ENCODE measurements at places on chromosomes 1 and 21.
A peak's percentile ranks its signal among the peaks of the same experiment; 100 is the strongest.

DNA sequence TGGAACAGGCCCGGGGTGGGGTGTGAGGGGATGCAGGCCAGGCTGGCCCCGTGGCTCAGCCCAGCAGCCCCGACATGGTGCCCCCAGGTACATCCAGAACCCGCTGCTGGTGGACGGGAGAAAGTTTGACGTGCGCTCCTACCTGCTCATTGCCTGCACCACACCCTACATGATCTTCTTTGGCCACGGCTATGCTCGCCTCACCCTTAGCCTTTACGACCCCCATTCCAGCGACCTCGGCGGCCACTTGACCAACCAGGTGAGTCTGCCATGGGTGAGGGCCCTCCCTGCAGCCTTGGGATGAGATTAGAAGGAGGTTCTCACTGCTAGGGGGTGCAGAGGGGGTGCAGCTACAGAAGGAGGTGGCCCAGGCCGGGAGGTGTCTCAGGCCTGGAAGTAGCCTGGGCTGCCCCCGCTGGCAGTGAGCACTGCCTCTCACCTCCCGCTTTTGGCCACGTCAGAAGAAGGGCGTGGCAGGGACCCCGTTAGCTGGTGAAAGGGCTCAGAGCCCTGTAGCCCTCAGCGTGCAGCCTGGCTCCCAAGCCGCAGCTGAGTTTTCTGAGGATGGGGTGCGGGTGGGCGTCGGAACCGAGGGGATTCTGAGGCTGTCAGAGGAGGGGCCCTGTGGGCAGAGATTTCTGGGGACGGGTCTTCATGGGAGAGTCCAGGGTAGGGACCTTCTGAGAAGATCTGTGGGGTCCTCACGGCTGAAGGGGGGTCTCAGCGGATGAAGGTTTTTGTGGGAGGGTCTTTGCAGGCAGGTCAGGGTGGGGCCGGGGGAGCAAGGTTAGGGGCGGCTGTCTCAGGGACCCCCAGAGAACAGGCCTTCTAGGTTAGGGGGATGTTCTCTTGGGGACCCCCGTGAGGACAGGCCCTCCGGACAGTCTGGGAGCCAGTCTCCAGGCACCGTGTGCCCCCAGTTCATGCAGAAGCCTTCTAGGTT is 10.4 kb downstream of the TTLL10 start:
- DNase-seq = no peak

- DNase-seq = no peak
Measured at GRCh38 chr1:14696761-14697160, 98.3 kb downstream of the KAZN start.

- DNase-seq = no peak
Measured at GRCh38 chr1:125080077-125080476, 3895.3 kb downstream of the SRGAP2C start.

GRCh38 chr21:26447932-26448475 is 125.1 kb downstream of the CYYR1 start:
- no peak for DNase-seq

GRCh38 chr1:112704934-112705627 is 1.8 kb downstream of the RHOC start:
- DNase-seq = peak; percentile 88

- no peak for DNase-seq
Measured at GRCh38 chr1:54413295-54413694, 7.1 kb upstream of the SSBP3 start.

DNA sequence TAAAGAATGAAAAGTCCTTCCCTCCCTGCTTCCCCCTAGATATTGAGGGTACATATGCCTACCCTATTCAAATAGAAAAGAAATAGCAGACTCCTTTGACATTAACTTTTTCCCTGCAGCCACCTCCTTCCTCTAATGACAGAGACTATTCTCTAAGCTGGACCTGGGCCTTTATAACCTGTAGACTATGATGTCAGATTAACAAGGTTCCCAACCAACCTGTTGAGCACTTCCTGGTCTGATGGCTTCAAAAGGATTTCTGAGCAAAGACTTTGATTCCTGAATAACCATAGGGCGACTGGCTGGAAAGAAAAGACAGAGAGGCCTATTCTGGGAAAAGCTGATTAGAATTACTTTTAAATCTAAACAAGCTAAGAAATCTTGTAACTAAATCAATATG is 18.4 kb upstream of the C1orf216 start:
- no peak for DNase-seq

- no peak for DNase-seq
Measured at GRCh38 chr1:15000671-15001070, 152.9 kb upstream of the TMEM51 start.

- DNase-seq = no peak
Measured at GRCh38 chr1:39105841-39106765, 80.0 kb downstream of the NDUFS5 start.

GRCh38 chr1:226550672-226551041 is 2.1 kb downstream of the STUM start:
- no peak for DNase-seq

All from keratinocyte (primary cell).